Skeletal muscle cell (primary cell): ENCODE measurements at places on chromosomes 1 and 21.

GRCh38 chr1:239733995-239734394 lies 347.6 kb downstream of the CHRM3 start:
- DNase-seq: no peak

GRCh38 chr1:162094723-162095122 lies 25.2 kb downstream of the NOS1AP start:
- DNase-seq: no peak

- no peak for DNase-seq
Observed at GRCh38 chr1:156642265-156643048, 540 bp downstream of the BCAN start.

DNA sequence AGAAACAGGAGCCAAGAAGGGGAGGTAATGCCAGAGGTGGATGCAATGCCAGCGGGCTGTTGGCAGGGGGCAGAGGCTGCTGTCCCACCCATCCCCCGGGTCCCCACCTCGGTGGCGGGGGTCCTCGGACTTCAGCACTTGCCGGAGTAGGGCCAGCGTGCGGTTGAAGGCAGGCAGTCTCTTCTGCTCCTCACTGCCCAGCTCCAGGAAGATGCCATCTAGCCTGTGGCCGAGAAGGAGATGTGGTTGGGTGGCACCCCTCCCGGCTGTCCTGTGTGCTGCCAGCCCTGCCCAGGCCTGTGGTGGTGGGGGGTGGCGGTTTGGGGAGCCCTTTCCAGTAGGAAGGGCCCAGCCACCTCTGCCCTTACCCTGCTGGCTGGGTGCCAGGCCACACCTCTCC lies 13.5 kb downstream of the TTC22 start:
- no peak for DNase-seq

DNA sequence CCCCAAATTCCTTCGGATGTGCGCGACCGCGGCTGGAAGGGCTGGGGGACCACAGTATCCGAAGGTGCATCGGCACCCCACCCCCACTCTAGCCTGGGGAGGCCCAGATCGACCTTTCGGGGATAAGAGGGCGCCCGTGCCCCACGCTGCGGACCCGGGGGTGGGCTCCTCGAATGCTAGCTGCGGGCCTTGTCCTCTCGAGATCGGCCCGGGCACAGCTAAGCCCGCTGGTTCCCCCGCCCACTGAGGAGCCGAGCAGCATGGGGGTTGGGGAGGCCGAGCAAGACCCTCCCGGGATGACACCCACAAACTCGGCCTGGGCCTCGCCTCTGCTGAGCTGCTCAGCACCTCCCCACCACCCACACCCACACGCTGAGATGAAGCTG lies 653 bp upstream of the IFFO2 start:
- DNase-seq: no peak

- no peak for DNase-seq
Observed at GRCh38 chr1:95653618-95654017, 419.6 kb downstream of the RWDD3 start.

DNA sequence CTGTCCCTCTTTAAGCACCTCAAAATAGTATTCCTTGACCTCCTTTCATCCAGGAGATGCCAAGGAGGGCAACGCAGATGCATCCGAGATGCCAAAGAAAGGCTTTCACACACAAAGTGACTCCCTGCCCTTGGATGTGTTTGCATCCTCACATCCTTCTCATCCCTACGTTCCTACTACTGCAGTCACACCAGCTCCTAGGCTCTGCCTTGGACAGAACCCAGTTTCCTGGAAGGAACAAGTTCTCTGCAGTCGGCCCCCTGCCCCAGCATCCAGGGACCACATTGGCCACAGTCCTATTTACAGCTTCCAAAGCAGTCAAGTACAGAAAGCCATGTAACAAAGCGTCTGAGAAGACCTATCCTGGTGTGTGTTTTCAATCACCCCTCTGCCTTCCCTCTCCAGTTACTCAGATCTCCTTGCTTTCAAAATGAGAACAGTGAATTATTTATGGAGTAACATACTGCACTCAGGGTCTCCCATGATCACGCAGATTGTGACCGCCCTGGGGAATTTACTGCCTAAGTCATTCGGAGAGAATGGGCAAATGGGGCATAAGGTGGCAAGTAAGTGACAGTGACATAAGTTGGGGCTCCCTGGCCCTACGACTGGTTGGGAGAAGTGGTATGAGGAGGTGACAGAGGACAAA lies 21.8 kb upstream of the SRP9 start:
- DNase-seq: no peak

DNA sequence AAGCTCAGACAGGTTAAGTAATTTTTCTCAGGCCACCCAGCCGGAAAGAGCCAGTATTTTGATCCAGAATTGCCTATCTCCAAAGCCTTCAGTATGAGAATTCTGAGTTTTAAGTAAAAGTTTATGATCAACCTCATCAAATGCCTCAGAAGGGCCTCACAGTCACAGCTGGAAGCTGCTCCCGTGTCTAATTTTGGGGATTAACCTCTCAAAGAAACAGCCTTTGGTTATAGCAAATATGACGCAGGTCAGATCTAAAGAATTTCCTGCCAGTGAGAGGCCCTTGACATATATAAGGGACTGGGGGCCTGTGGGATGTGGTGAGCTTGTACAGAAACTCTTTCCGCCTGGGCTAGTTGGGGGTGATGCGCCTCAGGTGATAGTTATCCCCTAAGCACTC lies 2.3 kb downstream of the EXTL1 start:
- no peak for DNase-seq

DNA sequence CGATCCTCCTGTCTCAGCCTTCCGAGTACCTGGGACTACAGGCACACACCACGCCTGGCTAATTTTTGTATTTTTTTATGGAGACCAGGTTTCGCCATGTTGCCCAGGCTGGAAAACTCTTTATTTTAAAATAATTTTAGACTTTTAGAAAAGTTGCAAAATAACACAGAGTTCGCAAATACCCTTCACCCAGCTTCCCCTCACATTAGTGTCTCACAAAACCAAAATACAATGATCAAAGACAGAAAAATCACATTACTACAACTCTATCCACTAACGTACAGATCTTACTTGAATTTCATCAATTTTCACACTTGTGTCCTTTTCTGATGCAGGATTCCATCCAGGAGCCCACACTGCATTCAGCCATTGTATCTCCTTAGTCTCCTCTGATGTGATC lies 58.8 kb upstream of the ERRFI1 start:
- DNase-seq: no peak

- no peak for DNase-seq
Observed at GRCh38 chr1:49160677-49161076, 384.0 kb upstream of the BEND5 start.

DNA sequence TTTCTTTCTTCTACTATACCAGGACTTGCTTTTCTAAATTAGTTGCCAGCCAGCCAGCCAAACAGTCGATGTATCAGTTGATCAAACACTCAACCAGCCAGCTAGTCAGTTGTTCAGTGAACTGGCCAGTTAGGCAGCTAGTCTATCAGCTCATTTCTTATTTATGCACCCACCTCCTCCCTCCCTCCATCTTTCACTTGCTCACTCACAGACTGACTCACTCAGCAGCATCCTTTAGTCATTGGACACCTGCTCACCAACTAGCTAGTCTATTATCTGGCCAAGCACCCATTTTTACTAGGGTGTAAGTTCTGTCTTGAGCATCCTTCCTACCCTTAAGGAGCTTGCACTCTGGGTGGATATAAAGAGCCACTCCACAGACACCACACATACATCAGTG lies 5.9 kb upstream of the SPRR4 start:
- no peak for DNase-seq

- no peak for DNase-seq
Observed at GRCh38 chr1:31227891-31228568, 11.7 kb downstream of the NKAIN1 start.

- DNase-seq: no peak
Observed at GRCh38 chr1:71956613-71957285, 325.6 kb downstream of the NEGR1 start.

DNA sequence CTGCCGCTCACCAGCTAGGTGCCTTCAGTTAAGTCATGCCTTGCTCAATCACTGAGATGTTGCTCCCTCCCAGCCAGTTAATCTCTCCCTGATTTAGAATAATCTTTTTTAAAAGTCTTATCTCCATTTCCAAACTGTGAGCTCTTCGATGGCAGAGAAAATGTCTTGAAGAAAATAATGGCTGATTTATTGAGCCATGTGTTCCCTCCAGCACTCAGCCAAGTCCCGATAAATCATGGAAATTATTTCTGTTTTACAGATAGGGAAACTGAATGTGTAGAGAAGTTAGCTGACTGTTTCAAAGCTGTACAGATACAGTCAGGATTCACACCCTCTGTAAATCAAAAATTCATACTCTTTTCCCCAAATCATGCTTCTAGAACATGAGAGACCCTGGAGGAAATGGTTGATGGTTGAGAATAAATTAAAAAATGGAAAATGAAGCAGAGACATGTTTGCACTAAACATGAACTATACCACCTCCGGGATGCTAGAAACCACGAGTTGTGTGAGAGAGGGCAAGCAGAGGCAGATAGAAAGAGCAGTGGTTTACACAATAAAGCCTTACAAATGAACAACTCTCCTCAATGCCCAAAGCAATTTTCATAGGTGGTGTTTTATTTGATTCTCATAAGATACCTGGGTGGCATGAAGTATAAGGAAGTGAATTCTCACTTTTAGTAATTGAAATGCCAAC lies 376.4 kb downstream of the PLPP3 start:
- no peak for DNase-seq

DNA sequence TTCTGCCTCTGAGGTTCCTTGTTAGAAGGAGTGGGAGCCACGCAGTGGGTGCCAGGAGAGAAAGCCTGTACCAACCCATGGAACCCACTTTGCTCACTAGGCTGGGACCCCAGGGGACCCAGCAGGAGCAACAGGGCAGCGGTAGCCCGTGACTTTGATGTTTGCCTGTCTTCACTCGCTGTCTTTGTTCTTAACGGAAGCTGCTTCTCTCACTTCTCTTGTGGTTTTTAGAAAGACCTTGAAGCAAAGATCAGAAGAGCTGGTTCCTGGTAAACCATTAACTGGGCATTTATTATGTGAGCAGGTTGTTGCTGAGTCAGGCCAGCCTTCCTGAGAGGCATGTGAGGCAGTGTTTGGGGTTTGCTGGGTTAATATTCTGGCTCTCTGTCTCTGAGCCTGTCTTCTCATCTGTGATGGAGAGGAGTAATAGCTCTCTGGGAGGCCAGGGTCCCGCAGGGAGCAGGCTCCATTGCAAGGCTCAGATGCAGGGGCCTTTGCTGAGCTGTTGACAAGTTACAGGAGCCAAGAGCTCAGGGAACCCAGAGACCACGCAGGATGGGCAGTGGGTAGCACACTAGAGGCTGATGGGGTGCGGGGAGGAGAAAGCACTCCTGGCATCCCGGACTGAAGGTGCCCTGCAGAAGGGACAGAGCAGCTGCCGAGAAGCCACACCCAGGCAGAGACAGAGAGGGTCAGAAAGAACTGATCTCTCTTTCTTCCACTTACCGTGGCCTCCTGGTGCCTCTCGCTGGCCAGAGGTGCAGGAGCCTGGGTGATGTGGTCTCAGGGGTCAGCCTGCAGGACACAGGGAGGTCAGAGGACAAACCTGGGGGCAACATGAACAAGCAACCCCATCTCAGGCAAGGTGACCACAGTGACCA lies 367.5 kb upstream of the C1orf174 start:
- DNase-seq: no peak

DNA sequence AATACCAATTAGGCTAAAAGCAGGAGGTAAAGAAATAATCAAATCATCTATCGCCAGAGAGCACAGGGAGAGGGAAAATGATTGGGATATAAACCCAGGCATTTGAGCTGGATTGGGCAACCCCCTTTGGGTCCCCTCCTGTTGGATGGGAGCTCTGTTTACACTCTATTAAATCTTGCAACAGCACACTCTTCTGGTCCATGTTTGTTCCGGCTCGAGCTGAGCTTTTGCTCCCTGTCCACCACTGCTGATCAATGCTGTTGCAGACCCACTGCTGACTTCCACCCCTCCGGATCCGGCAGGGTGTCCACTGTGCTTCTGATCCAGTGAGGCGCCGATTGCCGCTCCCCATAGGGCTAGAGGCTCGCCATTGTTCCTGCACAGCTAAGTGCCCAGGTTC lies 493.8 kb downstream of the MATN1 start:
- no peak for DNase-seq

DNA sequence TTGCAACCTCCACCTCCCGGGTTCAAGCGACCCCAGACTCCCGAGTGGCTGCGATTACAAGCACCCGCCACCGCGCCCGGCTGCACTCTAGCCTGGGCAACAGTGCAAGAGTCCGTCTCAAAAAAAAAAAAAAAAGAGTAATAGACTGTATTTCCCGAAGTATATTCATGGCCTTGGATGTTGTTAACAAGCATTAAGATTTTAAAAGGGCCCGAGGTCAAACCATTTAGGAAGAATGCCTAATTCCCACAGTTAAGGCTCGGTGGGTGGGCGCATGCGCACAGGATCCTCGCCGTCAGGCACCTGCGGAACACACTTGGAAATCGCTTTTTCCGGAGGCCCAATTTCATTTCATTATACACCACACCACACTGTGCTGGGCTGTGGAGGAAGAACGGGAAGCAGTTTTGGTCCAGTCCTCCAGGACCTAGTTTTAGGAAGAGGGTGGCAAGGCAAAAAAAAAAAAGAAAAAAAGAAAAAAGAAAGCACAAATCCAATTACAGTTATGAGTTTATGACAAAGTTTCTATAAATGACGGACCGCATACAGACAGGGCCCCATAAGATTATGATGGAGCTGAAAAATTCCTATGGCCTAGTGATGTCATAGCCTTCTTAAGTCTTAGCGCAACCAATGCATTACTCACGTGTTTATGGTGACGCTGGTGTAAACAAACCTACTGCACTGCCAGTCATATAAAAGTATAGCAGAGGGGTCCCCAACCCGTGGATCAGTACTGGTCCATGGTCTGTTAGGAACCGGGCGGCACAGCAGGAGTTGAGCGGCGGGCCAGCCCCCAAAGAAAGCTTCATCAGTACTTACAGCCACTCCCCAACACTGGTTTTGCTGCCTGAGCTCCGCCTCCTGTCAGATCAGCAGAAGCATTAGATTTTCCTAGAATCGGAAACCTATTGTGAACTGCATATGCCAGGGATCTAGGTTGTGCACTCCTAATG lies 38.2 kb downstream of the H3-3A start:
- DNase-seq: no peak

DNA sequence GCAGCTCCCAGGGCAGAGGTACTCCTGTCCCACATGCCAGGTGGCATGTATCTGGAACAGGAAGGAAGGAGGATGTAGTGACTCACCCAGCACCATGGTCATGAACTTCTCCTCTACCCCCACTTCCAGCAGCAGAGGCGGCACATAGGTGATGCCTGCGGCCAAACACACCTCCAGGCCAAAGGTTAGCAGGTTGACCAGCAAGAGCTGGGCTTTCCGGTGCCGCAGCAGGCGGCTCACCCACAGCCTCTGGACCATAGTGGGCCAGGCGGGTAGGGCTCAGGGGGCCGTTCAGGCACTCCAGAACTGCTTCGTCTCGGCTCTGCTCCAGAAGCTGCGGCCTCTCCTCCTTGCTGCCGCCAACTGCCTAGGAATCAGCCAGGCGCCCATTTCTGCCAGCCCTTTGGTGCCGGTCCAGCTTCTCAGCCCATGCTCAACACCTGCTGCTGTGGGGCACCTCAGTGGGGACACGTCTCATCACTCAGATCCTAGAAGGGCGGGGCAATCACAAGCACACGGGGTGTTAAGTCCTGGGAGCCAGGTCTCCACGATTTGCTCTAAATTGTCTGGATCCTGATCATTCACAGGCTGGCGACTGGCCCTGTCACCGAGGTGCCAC lies 15.8 kb downstream of the SLC45A3 start:
- DNase-seq: no peak

GRCh38 chr21:27406300-27407009 lies 439.6 kb upstream of the ADAMTS5 start:
- no peak for DNase-seq
